ENCODE measurements at places on chromosomes 16 and 17. TPM values are rescaled to one million over a fixed set of nuclear protein-coding genes. Genes with fewer than 3 reads are reported as not detected.

DNA sequence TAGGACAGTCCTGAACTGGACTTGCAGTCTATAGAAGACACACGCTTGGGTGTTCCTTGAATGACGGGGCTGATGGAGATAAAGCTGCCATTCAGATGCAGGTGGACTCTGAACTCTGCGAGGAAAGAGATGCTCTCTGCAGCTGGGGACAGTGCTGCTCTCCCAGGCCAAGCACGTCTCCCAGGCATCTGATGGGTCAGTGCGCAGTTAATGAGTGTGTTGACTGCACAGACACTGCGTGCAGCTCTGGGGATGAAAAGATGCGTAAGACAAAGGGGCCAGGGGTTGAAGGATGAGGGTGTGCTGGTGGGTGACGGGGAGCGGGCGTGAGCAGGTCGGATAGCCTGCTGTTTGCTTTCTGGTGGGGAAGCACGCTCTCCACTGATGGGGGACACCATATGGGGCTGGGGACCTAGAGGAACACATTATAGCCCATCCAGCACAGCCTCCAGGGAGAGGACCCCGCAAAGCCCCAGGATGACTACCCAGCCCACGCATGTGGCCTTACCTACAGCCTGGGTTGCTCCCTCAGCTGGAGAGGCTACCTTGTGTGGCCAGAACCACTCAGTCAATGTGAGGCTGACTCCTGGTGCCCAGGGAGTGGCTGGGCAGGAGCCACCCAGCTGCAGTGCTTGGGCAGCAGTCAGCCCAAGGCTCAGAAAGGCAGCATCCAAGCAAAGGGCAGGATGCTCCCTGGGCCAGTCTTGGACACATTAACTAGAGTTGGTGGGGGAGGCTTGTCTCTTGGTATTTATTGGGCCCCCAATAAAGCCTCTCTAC lies 246.3 kb downstream of the RBFOX3 start:
- H3K27me3 ChIP-seq, result no peaks in the 10 kb centered on the region
- no peak overlapping the region for H3K4me3 ChIP-seq
- DNase-seq, result no peak
- H3K36me3 ChIP-seq, result no peaks in the 10 kb centered on the region
- no peaks in the 10 kb centered on the region for H3K4me1 ChIP-seq

The MIEN1 gene
- 141 TPM for polyA plus RNA-seq

- no peaks in the 10 kb centered on the region for H3K27me3 ChIP-seq
- DNase-seq, result no peak
- no peak overlapping the region for H3K27ac ChIP-seq
- peaks cover 3% of the 10 kb centered on the region for H3K4me1 ChIP-seq
Observed at GRCh38 chr16:89621698-89622409, 8.4 kb downstream of the DPEP1 start.

- DNase-seq, result no peak
- H3K4me1 ChIP-seq, result peaks cover 24% of the 10 kb centered on the region
- no peaks in the 10 kb centered on the region for H3K36me3 ChIP-seq
- no peak overlapping the region for H3K4me3 ChIP-seq
- H3K27ac ChIP-seq, result no peak overlapping the region
Observed at GRCh38 chr16:49465661-49466528, 92.3 kb downstream of the C16orf78 start.

The NOS2 gene
- polyA plus RNA-seq, result not detected

- H3K27me3 ChIP-seq, result no peaks in the 10 kb centered on the region
- peaks cover 41% of the 10 kb centered on the region for H3K4me1 ChIP-seq
- H3K27ac ChIP-seq, result peak within 1 kb of the TSS; percentile 95
- peaks cover 12% of the 10 kb centered on the region for H3K36me3 ChIP-seq
- peak within 1 kb of the TSS; percentile 81 for H3K4me3 ChIP-seq
Observed at GRCh38 chr17:42287977-42288802, at the start of gene STAT5A. Gene STAT5A (plus strand): TSS chr17:42288498. CDS start chr17:42289412, 914 bp downstream.

DNA sequence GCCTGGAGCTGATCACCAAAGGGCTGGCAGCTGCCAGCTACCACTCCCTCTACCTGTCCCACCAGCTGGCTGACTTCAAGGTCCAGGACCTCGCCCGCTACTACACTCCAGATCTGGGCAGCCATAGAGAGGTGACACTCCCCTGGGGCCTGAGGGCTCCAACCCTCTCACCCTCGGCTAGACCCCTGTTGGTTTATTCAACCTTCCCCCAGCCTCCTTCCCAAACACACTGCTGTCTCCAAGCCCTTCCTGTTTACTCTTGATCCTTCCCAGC lies 18.0 kb downstream of the ALOX12B start:
- no peak for DNase-seq
- H3K36me3 ChIP-seq, result no peaks in the 10 kb centered on the region
- peaks cover 13% of the 10 kb centered on the region for H3K27me3 ChIP-seq
- H3K4me1 ChIP-seq, result peaks cover 22% of the 10 kb centered on the region

- DNase-seq, result no peak
- no peaks in the 10 kb centered on the region for H3K4me1 ChIP-seq
- no peak overlapping the region for H3K4me3 ChIP-seq
- no peak overlapping the region for H3K27ac ChIP-seq
Observed at GRCh38 chr17:5133311-5133710, 17.5 kb downstream of the USP6 start.

GRCh38 chr16:85040685-85041084 lies 13.1 kb downstream of the KIAA0513 start:
- H3K27me3 ChIP-seq, result no peaks in the 10 kb centered on the region
- no peaks in the 10 kb centered on the region for H3K4me1 ChIP-seq
- no peaks in the 10 kb centered on the region for H3K36me3 ChIP-seq
- no peak for DNase-seq
- H3K27ac ChIP-seq, result no peak overlapping the region

DNA sequence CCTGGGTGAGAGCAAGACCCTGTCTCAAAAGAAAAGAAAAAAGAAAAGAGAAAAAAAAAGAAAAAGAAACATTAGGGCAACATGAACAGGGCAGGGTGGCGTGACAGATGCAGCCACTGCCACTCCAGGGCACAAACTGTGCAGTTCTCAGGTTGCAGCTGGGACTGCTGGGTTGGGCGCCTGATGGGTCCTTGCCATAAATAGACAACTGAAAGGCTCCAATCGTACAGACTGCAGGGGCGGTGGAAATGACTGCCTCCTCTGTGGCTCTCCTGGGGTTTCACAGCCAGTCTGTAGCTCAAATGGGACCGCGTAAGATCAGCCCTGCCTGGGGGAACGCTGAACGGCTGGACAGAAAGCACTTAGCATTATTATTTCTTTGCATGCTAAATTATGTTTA lies 130.7 kb downstream of the CPPED1 start:
- H3K27ac ChIP-seq, result no peak overlapping the region
- DNase-seq, result no peak
- H3K4me3 ChIP-seq, result no peak overlapping the region
- H3K36me3 ChIP-seq, result no peaks in the 10 kb centered on the region
- H3K4me1 ChIP-seq, result no peaks in the 10 kb centered on the region
- no peaks in the 10 kb centered on the region for H3K27me3 ChIP-seq

- no peak for DNase-seq
- no peak overlapping the region for H3K27ac ChIP-seq
- no peak overlapping the region for H3K4me3 ChIP-seq
- no peaks in the 10 kb centered on the region for H3K27me3 ChIP-seq
- H3K36me3 ChIP-seq, result no peaks in the 10 kb centered on the region
Observed at GRCh38 chr16:12319428-12320035, 343.0 kb downstream of the SNX29 start.

The SSTR5 gene
- not detected for polyA plus RNA-seq

DNA sequence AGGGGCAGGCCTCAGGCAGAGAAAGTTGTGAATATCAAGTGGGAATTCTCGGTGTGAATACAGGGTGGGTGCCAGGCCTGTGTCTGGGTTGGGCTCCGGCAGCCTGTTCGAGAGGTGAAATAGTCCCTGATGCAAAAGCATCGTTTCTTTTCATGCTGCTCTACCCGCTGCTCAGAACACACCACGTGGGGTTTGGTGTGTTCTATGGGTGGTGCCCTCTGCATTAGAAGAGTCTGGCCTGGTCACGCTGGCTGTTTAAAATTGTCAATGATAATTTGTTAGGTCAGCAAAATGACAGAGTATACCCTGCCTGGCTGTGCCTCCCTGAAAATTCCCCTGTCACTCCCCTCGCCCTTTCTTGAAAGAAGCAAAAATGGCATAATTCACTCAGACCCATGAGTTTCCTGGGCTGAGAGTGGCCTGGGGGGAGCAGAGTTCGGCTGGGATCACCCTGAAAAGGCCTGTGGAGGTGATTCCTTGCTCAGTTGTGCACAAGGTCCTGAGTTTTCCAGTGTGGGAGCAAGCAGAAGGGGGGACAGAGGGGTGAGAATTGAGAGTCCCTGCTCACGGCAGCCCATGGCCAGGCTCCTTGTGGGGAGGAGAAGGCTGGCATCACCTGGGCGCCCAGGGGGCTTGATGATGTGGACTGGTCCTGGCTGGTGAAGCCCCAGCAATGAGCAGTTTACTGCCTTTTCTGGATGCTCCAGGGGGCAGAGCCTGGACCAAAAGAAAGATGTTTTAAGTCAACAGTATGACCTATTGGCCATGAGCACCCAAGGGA lies 3.2 kb downstream of the CACNG5 start:
- DNase-seq, result no peak
- no peak overlapping the region for H3K27ac ChIP-seq
- H3K4me3 ChIP-seq, result no peak overlapping the region
- no peaks in the 10 kb centered on the region for H3K4me1 ChIP-seq

The NOMO2 gene
- polyA plus RNA-seq, result 89.8 TPM

DNA sequence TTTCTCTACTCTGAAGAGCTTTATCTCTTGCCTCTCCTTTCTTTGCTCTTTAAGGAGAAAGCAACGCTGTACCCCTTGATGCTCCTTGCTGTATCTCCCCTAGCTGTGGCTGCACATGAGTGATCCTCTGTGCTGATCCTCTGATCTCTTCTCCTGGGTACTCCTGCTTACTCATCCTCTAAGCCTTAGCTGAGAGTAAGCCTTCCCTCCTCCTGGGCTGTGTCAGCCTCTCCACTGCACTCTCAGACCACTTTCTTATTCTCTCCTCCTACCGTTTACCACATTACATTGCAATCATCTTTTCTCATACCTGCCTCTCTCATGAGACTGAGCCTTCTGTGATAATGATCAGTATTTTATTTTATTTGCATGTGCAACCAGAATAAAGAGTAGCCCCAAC lies 25.1 kb downstream of the SOX9 start:
- DNase-seq, result no peak
- no peaks in the 10 kb centered on the region for H3K4me1 ChIP-seq
- no peak overlapping the region for H3K27ac ChIP-seq
- no peaks in the 10 kb centered on the region for H3K27me3 ChIP-seq
- H3K4me3 ChIP-seq, result no peak overlapping the region
- H3K36me3 ChIP-seq, result no peaks in the 10 kb centered on the region

- H3K27ac ChIP-seq, result no peak overlapping the region
- no peaks in the 10 kb centered on the region for H3K27me3 ChIP-seq
- no peak overlapping the region for H3K4me3 ChIP-seq
- H3K36me3 ChIP-seq, result no peaks in the 10 kb centered on the region
- no peak for DNase-seq
Observed at GRCh38 chr16:78889346-78889745, 711.2 kb downstream of the MAF start.

DNA sequence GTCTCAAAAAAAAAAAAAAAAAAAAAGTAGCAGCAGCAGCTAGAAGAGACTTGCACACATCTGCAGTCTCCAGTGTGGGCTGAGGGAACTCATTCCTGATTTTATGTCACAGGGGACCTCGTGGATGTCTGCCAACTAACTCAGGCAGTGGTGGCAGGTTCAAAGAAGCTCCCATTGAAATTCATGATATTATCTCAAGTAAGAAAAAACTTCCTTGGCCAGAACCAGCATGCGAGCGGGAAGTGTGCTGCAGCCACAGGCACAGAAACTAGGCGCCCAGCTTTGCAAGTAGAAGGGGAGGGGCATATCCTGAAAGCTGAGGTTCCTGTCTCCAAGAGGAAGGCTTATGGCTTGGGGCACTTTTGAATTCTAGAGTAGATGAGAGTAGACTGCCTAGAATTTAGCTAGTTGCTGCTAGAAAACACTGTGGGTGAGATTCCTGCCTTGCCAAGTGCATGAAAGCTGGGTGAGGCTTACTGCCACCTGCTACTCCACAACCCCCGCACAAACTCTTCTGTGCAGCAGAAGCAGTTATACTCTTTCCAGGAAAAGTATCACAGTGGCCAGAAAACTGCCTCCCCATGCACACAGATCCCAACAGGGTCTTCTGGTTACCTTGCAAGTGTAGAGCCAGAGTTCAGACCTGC lies 603.8 kb upstream of the CA10 start:
- no peaks in the 10 kb centered on the region for H3K36me3 ChIP-seq
- H3K27ac ChIP-seq, result no peak overlapping the region
- no peaks in the 10 kb centered on the region for H3K27me3 ChIP-seq
- no peaks in the 10 kb centered on the region for H3K4me1 ChIP-seq

GRCh38 chr17:16425698-16426659 lies 10.6 kb downstream of the TRPV2 start:
- no peak overlapping the region for H3K27ac ChIP-seq
- no peaks in the 10 kb centered on the region for H3K27me3 ChIP-seq
- H3K36me3 ChIP-seq, result peaks cover 72% of the 10 kb centered on the region
- H3K4me1 ChIP-seq, result no peaks in the 10 kb centered on the region
- no peak overlapping the region for H3K4me3 ChIP-seq

DNA sequence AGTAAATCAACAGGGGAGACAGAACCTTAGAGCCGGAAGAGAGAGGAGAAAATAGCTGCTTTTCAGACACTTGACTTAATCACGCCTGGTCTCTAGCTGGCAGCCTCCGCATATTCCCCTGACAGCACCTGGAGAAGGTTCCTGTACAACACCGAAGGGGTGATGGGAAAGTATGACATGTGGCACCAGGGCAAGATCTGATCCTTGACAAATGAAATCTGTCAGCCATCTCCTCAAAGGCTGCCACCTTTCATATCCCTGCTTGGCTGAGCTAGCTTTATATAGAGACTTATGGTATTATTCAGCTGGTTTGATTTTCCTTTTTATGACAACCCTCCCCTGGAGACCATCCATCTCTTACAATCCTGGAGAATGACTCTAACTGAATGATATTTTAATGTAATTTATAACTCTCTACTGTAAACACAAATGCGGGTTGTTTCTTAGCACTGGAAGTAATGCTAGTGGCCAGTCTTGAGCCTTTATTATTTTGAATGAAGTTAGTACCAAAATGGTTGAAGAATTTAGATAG lies 1205.3 kb upstream of the CDH8 start:
- H3K27ac ChIP-seq, result no peak overlapping the region
- no peaks in the 10 kb centered on the region for H3K36me3 ChIP-seq
- DNase-seq, result no peak
- H3K4me1 ChIP-seq, result no peaks in the 10 kb centered on the region
- H3K4me3 ChIP-seq, result no peak overlapping the region

The SEC14L5 gene
- polyA plus RNA-seq, result not detected

The LRRC45 gene
- polyA plus RNA-seq, result 6.0 TPM

- no peaks in the 10 kb centered on the region for H3K36me3 ChIP-seq
- no peaks in the 10 kb centered on the region for H3K27me3 ChIP-seq
- no peak overlapping the region for H3K27ac ChIP-seq
- DNase-seq, result no peak
- H3K4me3 ChIP-seq, result no peak overlapping the region
Observed at GRCh38 chr17:74960570-74961342, 11.8 kb downstream of the HID1 start.
